Gastroesophageal sphincter (tissue), 4 donors: ENCODE measurements at places on chromosomes 1 and 21. TPM values are rescaled to one million over a fixed set of nuclear protein-coding genes. Genes with fewer than 3 reads are reported as not detected.

The PTGFRN gene
- total RNA-seq, result 64.8 TPM

The CNR2 gene
- not detected for total RNA-seq

The COPA gene
- 98.7 TPM for total RNA-seq

The BTBD19 gene
- 3.4 TPM for total RNA-seq

The LCE1B gene
- not detected for total RNA-seq

The CCDC181 gene
- total RNA-seq, result 2.6 TPM

The CHODL gene
- 3.5 TPM for total RNA-seq

The ACADM gene
- total RNA-seq, result 65.1 TPM

The FABP3 gene
- 39.4 TPM for total RNA-seq

The CYP4A22 gene
- not detected for total RNA-seq

The TNNT2 gene
- 0.81 TPM for total RNA-seq

The PAQR7 gene
- 6.5 TPM for total RNA-seq

The SGIP1 gene
- total RNA-seq, result 6.5 TPM

The COP1 gene
- total RNA-seq, result 39.8 TPM

The PRAMEF15 gene
- total RNA-seq, result not detected

The PTCH2 gene
- total RNA-seq, result 0.54 TPM

The HAO2 gene
- not detected for total RNA-seq
